Kidney capillary endothelial cell (primary cell): ENCODE measurements at places on chromosomes 5 and 9.

- no peak for DNase-seq
Measured at GRCh38 chr5:88702332-88702731, 180.7 kb downstream of the MEF2C start.

GRCh38 chr9:81162361-81162760, 527.0 kb downstream of the TLE1 start:
- DNase-seq = no peak

DNA sequence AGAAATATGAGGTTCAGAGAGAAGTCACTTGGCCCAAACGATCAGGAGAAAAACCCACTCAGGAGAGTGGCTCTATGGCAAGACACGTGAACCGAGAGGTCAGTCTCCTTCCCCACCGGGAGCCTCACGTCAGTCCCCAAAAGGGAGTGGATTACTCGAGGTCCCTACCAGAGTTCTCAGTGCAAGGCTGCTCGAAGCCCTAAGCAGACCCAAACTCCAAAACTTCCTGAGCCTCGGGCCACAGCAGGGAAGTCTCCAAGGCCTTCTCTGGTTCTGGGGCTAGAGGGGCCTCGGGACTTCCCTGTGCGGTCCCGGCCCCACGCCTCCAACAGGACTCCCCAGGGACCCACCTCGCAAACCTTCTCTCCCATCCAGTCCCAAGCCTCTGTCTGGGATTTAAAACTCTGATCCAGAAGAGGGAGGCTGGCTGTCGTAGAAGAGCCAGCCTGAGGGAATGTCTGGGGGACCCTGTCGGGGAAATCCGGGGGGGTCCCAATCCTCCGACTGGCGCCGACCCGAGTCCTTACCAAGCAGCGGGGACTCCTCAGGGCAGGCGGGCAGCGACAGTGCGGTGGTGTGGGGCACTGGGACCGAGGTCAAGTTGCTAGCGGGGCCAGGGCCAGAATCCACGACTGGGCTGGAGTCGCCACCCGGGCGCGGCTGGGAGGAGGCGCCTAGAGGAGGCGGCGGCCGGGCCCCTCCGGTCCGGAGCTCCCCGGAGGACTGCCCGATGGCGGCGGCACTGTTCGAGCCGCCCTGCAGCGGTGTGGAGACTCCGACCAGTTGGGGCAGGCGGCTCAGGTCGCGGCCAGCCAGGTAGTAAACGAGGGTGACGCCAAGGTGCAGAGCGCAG, 679 bp downstream of the B4GALT1 start:
- DNase-seq = no peak

DNA sequence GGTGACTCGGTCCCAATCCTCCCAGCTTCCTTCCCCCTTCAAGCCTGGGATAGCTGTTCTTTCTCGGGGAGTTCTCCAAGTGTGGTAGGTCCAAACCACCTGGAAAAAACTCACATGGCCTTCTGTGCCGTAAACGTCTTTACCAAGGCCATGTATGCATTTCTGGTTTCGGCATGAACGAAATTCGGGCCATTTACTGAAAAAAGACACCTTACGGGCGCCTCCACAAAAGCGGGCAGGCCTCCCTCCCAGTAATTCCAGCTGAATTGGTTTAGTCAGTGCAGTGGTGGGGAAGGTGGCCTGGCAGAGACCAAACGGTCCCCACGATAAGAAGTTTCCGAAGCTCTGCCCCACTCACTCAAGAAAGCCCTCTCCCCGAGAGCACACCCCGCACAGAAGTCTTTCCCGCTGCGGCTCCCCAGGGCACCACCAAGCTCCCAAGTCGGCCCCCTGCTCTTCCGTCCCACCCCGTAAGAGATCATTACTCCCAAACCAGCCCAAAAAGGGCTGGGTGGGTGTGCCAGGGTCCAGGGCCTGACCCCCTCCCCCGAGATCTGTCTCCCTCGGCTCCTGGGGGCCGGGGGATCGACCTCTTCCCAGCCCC, 86.3 kb upstream of the MELK start:
- peak; percentile 44 for DNase-seq

DNA sequence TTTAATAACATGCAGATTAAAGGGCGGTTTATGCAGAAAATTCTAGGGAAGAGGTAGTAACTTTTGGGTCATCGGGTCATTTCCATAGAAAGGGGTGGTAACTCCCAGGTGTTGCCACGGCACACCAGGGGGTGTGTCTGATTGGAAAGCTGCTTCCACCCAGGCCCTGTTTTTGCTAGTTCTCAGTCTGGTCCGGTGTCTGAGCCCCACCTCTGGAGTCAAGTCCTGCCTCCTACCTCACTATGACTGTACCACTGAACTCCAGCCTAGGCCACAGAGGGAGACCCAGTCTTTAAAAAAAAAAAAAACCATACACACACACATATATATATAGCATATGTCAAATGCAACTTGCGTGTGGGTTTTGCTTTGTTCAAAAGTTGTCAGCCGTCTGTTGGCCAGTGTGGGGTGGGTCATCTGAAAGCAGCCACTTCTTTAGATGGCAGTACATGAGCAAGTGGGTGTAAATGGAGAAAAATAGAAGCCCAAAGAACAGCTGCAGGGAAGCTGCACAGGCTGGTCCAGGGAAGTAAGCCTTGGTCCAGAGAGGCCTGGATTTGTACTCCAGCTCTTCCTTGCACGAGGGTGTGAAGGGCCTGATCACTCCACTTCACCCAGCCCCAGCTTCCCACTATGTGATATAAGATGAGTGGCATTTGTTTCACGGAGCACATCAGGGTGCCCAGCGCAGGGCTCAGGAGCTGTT, 110.7 kb upstream of the SPRY4 start:
- DNase-seq = no peak

DNA sequence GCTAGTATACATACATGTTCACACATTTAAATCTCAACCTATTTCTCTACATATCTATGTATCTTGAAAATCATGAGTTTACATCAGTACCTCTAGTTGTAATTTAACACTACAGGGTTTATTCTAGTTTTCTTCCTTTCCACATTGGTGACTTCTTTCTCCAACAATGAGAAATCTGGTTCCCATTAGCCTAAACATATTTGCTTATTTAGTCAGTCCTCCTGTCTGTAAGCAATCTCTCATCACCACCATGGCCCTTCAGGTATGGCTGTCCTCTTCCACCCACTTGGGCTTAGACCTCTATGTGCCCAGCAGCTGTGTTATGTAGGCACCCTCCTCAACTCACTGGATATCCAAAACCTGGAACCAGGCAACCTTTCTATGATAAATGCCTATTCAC, 8.0 kb upstream of the SPATA31D1 start:
- no peak for DNase-seq

DNA sequence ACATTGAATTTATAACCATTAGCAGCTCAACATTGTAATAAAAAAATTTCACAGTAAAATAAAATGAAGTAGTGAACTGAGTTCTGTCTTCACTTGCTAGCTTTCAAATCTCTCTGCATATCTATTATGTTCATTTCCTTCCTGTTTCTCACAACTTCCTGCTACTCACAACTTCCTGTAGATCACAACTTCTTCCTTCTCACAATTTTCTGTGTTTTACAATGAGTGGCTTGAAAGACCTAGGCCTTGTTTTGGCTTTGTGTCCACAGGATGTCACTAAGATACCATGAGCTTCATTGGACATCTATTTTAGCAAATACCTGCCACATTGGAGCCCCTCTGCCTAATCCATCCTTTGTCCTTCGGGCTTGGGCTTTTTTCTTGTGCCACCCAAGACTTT, 480.3 kb upstream of the ADAMTS16 start:
- peak; percentile 57 for DNase-seq

- no peak for DNase-seq
Measured at GRCh38 chr5:175479125-175479881, 943 bp downstream of the SFXN1 start.

DNA sequence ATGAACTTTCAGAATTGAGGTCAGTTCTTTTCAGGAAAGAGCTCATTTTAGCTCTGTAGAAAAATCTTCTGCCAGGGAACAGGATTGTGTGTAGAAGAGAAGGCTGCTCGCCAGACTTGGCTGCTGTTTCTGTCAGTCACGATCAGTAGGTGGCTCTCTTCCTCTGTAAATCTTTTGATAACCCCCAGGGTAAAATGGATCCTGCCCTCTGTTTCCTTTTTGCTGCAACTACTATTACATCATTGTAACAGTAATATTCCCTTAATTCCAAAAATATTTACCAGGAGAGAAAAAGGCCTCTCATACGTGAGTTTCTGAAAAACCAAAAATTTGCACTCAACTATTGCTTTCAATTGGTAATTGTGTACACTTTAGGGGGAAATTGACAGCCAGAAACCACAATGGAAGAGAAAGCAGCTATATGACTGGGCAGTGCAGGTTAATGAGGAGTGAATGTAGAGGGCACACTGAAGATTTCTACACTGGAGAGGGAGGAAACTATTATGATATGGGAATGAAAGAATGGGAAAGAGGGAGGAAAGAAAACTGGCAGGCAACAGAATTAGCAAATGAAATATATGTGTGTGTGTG, 12.3 kb downstream of the IFNA21 start:
- peak; percentile 67 for DNase-seq

DNA sequence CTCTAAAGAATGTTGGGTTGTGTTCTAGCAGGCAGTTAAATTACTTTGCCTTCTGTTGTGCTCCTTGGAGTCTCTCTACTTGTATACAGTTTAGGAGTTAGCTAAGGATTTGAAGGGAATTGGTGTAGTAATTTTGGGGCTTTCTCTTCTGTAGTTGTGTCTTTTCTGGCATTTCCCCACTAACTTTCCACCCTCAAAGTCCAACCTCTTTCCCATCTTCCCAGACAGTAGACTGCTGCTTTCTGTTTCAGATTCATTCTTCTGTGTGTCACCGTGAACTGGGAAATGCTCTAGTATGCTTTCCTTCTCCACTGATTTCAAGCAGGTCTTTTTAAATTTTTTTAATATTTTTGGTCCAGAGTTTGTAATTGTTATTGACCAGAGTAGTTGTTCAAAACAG, 4.5 kb upstream of the ANGPTL2 start:
- no peak for DNase-seq

DNA sequence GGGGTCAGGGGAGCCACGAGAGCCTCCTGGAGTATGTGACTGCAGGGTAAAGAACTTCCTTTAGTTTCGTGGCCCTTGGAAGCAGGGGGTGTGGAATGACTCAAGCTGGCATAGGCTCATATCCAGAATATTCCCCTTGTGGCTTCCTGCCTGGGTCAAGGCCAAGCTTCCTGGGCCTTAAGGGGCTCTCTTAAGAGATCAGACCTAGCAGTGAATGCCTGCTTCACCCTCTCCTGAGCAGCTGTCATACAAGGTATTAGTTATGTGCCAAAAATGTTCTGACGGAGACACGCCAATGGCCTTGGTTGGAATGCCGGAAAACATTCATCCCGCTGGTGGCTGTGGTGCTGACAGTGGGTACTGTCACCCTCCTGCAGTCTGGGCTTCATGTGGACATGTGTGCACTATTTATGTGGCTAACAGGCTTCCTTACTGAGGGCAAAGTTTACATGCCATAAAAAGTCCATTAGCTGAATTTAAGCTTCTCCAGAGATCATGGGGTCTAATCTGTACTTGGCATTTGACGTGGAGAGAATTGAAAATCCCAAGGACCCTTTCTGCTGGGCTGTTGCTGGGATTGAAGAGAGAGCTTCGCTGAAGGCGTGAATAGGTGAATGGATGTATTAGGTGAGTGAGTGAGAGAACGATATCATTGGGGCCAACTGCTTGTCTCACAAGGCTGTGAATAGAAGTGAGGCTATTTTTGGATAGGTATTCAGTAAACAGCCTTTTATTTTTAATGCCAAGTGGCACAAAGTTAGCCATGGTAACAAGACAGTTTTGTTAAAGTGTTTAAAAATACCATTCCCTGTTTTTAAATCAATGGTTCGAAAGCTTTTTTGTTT, 156.8 kb downstream of the MACROH2A1 start:
- peak; percentile 47 for DNase-seq

GRCh38 chr9:125608489-125609224, 98.4 kb downstream of the MAPKAP1 start:
- no peak for DNase-seq

DNA sequence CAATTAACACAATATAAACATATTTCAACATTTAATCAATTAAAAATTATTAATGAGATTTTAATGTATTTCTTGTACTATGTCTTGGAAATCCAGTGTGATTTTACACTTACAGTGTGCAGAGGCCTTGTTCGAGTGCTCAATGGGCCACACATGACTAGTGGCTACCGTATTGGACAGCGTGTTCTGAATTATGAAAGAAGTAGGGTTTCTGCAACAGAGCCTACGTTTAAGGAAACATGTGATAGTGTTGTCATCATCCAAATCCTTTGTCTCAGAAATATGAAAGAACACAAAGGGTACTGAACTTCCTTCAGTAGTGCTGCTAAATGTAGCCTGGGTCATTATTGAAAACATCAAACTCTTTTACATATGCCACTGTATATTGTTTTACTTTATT, 29.5 kb downstream of the NPR3 start:
- no peak for DNase-seq

DNA sequence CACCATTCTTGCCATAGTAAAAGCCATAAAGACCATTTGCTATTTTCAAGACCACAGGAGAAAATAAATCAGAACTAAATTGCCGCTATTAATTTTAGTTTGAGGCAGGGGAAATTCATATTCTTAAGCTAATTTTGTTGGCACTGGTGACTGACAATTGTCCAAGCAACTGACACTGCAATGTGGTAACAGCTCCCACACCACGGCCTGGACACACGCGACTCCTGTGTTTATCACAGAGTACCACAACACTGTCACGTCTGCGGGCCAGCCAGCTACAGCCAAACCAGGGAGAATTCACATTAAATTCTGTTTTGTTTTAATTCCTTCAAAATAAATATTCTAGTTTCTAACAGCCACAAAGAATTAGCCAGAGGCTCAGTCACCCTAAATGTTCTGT, 481.9 kb downstream of the CTNND2 start:
- DNase-seq = no peak

GRCh38 chr5:100777680-100778300, 125.3 kb downstream of the ST8SIA4 start:
- no peak for DNase-seq

- no peak for DNase-seq
Measured at GRCh38 chr9:69246629-69247028, 72.6 kb downstream of the TJP2 start.

DNA sequence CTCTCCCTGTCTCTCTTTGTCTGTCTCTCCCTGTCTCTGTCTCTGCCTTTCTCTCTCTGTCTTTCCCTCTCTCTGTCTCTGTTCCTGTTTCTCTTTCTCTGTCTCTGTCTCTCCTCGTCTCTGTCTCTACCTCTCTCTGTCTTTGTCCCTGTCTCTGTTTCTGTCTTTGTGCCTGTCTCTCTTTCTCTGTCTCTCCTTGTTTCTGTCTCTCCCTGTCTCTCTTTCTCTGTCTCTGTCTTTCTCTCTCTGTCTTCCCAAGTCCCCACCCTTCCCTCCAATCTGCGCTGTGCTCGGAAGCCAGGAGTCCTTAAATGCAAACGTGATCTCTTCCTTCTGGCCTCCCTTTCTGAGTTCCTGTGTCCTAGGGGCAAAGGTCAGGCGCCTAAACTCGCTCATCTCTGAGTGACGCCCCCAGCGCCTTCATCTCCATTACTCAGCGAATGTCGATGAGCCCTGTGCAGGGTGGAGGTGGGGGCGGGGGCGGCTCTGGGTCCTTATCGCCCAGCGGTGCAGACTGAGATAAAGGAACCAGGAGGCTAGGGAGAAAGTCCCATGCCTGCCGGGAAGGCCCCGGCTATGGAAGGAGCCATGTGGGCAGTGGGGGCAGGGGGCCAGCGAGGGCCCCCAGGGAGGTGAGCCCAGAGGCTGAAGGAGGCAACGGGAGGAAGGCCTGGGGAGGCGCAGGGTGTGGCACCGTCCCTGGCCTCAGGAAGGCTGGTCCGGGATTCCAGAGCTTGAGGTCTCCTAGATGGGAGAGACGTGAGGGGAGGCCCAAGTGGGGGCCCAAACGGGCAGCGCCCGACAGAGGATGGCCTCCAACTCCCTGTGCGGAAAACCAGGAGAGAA, 1.5 kb upstream of the SLC6A19 start:
- DNase-seq = no peak

- no peak for DNase-seq
Measured at GRCh38 chr5:97355775-97356174, 172.7 kb upstream of the RIOK2 start.

GRCh38 chr5:14050821-14051220, 92.3 kb upstream of the TRIO start:
- DNase-seq = no peak
